Dermis microvascular lymphatic vessel endothelial cell (primary cell): ENCODE measurements at places on chromosomes 11 and 22. TPM values are rescaled to one million over a fixed set of nuclear protein-coding genes. Genes with fewer than 3 reads are reported as not detected.

DNA sequence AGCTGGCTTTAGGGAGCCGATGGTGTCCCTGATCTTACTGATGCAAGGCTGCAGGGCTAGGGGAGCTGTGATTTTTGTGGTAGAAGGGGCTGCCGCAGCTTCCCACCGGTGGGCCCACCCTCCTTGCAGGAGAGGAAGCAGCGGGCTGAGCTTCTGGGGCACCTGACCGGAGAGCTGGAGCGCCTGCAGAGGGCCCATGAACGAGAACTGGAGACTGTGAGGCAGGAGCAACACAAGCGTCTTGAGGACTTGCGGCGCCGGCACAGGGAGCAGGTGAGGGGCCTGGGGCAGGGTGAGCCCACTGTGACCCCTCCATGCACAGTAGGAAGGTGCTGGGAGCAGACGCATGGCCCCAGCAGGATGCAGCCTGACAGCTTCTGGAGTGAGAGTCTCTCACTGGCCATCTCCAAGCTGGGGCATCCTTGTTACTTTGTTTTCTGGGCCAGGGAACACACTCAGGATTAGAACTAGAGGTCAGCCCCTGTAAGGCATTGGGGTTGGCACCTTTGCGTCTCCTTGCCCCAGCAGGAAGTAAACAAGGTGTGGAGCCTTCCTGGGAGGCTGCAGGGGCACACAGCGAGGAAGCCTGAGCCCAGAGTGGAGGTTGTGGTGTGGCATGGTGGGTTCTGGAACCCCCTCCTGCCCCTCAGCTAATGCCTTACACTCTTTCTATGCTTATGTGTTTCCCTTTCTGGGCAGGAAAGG is 66.7 kb downstream of the CEP164 start:
- no peak for DNase-seq

- no peak for DNase-seq
These were observed 174.4 kb upstream of the NECTIN1 start for GRCh38 chr11:119903389-119903788.

DNA sequence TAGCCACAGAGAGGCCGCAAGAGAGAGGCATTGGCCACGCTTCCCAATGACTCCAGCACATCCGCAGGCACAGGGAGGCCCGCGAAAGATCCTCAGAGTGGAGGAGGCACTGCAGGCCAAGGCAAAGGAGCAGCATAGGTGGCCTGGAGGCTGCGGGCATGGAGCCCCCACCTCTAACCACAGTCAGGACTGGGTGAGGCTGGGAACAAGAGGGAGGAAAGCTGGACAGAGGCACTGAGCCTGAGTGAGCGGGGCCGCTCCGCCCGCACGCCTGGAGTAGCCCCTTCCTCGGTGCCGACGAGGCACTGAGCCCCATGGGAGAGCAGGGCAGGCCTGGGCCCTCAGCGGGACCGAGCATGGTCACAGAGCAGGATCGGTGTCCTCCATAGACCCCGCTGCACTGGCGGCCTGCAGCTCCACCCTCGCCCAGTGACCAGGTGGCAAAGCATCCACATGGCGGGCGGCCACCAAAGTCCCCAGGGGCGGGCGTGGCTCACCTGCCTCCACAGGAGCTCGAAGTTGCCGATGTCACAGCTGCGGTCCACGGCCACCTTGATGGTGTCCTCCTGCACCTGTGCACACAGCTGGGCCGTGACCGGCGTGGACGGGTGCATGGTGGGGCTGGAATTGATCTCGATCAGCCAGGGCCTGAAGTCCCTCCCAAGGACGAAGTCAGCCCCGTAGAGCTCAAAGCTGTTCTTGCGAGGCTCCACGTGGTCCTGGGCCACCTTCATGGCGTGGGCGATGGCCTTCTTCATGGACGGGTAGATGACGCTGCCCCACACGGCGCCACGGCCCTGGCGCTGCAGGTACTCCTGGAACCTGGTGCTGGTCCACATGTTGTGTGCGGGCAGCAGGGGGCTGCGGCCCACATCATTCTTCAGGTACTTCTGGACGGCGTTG is 18.9 kb upstream of the IL17REL start:
- no peak for DNase-seq

DNA sequence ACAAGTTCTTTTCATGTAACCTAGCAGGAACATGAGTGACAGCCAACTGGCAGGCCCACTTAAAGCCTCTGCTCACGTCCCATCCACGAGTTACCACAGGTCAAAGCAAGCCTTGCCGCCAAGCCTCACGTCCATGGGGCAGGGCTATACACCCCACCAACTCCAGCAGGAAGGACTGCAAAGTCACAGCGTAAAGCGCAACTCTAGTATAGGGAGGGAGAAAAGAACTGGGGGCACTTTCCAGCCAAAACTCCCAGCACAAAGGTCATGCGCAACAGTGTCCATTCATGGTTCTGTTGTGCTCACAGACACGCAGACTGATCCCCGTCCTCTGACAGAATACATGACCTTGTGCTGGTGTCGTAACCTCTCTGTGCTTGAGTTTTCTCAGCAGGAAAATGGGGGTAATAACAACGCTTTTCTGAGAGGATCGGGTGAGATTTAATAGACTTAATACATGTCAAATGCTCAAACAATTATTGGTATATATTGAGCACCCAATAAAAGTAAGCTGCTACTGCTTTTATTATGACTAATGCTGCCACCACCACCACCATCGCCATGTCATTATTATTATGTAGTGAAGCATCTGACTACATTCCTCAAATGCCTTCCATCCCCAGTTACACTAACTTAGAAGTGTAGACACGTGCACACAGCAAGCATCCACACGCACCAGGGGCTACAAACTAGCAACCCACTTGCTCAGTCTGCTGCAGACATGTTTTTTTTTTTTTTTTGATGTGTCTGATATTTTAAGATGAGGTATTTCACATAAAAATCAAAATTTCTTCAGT is 104.4 kb upstream of the PARVA start:
- no peak for DNase-seq

- DNase-seq, result no peak
These were observed 969 bp downstream of the CCDC117 start for GRCh38 chr22:28773461-28773867.

GRCh38 chr22:44765571-44766285 is 13.4 kb downstream of the ARHGAP8 start:
- DNase-seq, result no peak

DNA sequence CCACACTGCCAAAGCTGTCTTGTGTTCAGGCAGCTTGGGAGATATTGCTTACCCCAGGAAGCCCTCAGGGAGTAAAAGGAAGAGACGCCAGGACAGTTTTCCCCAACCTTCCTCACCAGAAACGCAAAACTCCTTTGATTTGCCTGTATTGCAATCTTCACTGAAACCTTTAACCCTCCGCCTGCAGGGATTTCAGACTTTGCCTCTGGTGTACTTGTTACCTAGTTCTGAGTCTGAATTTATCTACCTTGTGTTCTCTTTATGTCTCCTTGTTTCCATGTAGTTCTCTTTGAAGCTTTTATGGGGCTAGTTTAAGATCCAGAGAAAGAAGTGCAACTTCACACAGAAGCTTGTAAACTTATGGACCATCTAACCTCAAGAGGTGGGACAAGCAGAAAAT is 154.2 kb downstream of the DSCAML1 start:
- no peak for DNase-seq

- no peak for DNase-seq
These were observed 12.8 kb downstream of the CAPRIN1 start for GRCh38 chr11:34064291-34064690.

DNA sequence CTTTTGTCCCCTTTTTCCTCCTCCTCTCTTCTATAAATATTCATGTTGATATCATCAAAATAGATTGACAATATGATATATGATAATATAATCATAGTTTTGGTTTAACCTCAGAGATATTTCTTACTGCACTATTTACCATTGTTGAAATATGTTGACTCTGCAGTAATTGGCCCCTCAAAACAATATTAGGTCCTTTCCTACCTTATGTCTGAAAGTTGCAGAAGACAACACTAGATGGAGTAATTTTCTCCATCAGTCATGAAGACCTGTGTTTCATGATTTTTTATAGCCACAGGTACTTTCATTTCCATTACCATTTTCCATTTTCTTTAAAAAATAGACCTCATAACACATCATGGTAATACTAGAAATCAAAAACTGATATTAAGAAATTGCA is 284.4 kb downstream of the LUZP2 start:
- DNase-seq, result no peak

DNA sequence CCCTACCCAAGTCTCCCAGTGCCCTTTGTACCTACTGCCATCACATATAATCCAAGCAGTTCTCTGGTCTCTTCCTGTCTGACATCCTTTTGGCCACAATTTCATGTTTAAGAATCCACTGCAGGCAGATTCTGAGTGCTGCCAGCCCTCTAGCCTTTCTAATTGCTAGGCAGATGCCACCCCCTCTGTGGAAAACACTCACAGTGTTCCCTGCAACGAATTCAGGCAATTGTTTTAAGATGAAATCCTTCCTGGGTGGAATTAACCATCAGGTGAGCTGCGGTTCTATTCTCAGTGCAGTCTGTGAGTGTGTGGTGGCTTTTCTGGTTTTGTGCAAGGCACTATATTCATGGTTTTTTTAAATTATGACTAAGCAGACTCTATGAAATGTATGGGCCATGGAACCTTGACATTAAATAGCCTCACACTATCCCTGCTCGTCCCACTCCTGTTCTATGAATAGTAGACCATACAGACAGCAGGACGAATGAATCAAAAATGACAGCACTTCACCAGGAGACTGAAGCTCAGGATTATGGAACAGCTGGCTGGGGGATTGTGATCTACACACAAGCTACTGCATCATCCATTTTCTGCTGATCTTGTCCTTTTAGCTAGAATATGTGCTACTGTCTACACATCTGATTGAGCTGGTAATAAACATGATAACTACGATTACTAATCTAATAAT is 29.8 kb upstream of the BMAL1 start:
- no peak for DNase-seq

GRCh38 chr11:134131628-134132244 is 62.9 kb downstream of the JAM3 start:
- no peak for DNase-seq

GRCh38 chr11:36375353-36376008 is 79.4 kb downstream of the PRR5L start:
- no peak for DNase-seq

- DNase-seq, result no peak
These were observed 1125.0 kb downstream of the BRD1 start for GRCh38 chr22:48702573-48703264.

DNA sequence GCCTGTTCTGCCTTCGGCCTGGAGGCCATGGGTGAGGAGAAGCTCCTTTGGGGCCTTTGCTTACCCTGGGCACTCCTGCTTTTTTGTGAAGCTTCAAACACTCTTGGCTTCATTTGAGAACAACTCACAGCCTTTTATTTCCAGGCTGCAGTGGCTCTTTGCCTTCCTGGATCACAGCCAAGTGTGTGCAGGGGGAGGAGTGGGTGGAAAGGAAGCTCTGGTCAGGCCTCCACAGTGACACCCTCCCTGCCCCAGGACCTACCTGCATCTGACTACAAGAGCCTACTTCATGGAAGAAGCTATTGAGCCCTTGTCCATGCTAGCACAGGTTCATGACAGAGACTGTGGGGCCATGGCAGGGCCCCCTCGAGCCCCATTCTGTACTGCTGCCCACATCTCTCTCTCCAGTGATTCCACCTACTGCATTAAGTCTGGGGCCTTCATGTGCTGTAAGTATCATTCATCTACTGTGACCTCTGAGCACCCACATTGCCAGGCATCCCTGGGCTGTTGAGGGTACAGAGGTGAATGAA is 52.3 kb downstream of the GAB4 start:
- DNase-seq, result no peak

- no peak for DNase-seq
These were observed 6.8 kb upstream of the ALX4 start for GRCh38 chr11:44316659-44317240.

DNA sequence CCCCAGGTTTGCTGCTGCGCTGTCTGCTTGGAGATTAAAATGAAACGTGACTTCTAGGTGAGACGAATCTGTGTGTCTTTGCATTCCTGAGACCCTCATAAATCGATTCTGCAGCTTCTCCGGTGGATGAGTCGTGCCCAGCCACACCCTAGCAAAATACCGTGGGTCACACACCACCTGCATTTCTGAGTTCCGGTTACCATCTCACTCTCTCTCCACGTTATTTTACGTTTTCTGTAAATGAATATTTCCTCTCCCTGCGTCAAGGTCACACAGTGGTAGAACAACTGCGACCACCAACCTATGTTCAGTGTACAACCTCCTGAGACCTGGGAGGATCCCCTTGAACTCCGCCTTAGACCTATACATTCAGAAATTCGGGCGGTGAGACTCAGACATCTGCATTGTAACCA is 1.1 kb downstream of the YWHAH start:
- DNase-seq, result no peak

- no peak for DNase-seq
These were observed 41.8 kb upstream of the ZBTB16 start for GRCh38 chr11:114017723-114018122.

DNA sequence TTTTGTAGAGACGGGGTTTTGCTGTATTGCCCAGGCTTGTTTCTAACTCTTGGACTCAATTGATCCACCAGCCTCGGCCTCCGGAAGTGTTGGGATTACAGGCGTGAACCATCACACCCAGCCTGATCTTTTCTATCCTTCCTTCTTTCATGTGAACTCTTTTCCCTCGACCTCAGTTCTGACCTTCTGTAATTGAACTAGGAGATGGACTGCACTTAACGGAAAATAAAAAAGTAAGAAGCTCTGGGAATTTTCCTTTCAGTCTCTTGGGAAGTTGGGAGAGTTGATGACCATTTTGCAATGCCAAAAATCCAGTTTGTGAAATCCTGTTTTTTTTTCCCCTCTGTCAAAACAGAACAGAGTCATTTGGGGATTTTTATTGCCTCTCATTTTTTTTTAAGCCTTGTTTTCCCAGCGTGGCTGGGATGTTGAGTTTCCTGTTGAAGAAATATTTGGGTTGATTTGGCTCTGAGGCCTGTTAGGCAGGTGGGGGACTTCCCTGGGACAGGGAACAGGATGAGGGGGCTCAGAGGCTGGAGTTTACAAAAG is 26.9 kb upstream of the CYB5R3 start:
- peak; percentile 90 for DNase-seq

P2RY2 gene
- total RNA-seq, result 0.25 and 0.64 TPM in 2 replicates

ZP1 gene
- 0.13 TPM in 1 of 2 replicates, not detected in the other for total RNA-seq

CRYBB2 gene
- total RNA-seq, result not detected in 2 replicates

MYOD1 gene
- not detected in 2 replicates for total RNA-seq

HIPK3 gene
- 62.6 and 92.7 TPM in 2 replicates for total RNA-seq

OR8D1 gene
- total RNA-seq, result not detected in 2 replicates

VPS37C gene
- 5.1 and 7.5 TPM in 2 replicates for total RNA-seq

CREB3L1 gene
- under 0.01 and 0.25 TPM in 2 replicates for total RNA-seq

SAA4 gene
- not detected in 2 replicates for total RNA-seq

OR5B3 gene
- total RNA-seq, result not detected in 2 replicates

BEST1 gene
- total RNA-seq, result under 0.01 and 0.13 TPM in 2 replicates

OR5D14 gene
- not detected in 2 replicates for total RNA-seq

LMO1 gene
- not detected in 2 replicates for total RNA-seq

DEPDC7 gene
- total RNA-seq, result under 0.01 and 0.13 TPM in 2 replicates
